ENCODE measurements at places on chromosomes 6 and 20.

DNA sequence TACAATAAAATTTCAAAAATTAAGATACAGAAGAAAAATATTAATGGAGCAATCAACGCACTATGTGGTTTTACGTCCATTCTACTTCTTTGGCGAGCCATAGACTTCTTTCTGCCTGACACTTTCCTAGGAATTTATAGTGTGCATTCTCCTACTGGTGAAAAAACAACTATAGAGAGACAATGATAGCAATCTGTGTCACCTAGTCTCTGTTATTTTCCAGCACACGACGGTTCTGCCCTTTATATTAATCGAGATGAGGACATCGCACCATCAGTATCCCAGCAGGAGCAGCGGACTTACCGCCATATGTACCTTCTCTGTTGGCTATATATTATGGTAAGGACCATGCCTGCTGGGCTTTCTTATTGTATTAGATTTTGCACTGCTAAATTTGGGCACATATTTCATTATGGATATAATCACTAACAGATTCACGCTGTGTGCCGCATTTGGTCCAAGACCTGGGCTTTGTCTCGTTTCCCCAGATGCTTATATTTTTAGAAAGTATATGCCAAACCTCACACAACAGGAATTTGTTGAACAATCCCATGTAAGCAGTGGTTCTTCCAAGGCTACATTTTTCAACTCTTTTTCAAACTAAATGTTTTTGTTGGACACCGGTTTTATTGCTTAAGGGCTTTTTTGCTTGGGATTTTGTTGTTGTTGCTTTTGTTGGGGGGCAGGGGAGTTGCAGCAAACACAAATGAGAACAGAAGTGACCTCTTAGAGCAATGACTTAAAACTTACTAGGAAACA is 166.4 kb downstream of the ADAT2 start:
- DNase-seq = no peak

- peak; percentile 7 for DNase-seq
Measured at GRCh38 chr20:37615340-37616109, 78.3 kb upstream of the CTNNBL1 start.

- DNase-seq = no peak
Measured at GRCh38 chr20:57061051-57061900, 205.2 kb downstream of the BMP7 start.

GRCh38 chr6:30703011-30703410 is 12.2 kb upstream of the NRM start:
- DNase-seq = no peak

DNA sequence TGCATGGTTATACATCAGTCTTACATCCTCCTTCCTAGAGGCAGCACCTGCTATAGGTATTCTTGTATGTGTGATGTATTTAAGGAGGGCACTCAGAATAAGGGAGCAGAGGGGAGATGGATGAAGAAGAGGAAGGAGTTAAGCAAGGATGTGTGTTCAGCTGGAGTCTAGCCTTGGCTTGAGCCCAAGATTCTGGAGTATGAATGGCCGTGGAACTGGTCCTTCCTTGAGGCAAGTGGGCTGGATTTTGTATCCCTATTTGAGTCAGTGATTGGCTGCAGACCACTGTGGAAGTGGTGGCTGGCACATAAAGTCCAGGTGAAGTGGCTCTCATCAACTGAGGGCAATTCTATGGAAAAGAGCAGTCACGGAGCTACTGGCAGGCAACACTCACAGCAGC is 112.0 kb upstream of the RNF24 start:
- DNase-seq = no peak

GRCh38 chr6:40524797-40525585 is 62.2 kb downstream of the LRFN2 start:
- no peak for DNase-seq

- no peak for DNase-seq
Measured at GRCh38 chr6:71721642-71722041, 164.7 kb upstream of the RIMS1 start.

DNA sequence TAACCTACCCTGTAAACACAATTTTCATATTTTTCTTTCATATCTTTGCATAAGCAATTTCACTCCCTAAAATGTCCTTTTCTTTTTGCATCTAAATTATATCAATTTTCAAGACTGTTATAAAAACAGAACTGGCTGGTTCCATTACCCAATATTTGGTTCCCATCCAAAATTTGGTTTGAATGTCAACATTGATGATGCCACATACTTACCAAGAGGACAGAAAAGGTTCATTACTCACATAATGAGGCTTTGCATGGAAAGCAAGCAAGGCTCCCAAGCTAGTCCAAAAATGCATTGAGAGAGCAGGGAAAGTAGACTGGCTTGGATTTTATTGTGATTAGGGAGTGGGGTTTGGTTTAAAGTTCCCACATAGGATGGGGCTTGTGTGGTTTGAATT is 144.4 kb upstream of the AKIRIN2 start:
- no peak for DNase-seq

- no peak for DNase-seq
Measured at GRCh38 chr6:4212588-4212987, 77.2 kb upstream of the ECI2 start.

DNA sequence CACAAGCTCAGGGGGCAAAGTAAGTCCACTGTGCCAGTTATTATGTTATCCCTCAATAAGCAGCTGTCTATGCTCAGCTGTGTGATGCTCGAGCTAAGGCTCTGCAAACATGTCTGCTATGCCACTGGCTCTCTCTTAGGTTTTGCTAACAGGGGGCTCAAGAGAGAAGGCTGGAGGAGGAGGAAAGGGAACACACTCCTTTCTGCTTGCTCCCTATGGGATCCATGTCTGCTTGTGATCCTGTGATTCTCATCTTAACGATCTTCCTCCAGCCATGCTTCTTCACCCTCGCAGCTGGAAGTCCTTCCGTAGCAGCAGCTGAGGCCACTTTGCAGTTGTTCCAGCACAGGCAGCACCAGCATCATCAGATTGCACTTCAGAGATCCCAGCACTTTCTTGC is 37.0 kb upstream of the IGF2R start:
- no peak for DNase-seq

- DNase-seq = no peak
Measured at GRCh38 chr20:63382551-63383300, 21.6 kb upstream of the CHRNA4 start.

DNA sequence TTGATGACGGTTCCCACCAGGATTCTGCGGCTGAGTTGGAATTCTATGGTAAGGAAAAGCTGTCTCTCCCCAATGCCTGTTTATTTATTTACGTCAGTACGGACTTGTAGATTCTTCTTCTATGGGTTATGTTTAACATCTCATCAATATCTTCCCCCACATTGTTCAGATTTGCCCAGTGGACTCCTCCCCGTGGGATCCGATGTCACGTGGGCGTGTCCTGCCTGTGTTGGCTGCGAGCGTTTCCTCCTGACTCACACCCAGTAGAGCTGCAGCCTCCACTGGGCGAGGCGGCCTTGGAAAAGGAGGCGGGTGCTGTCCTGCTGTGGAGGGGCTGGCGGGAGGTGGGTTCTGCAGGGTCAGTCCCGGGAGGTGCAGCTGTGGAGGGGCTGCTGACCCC is 46.8 kb upstream of the SLCO4A1 start:
- no peak for DNase-seq
